Effector CD8-positive, alpha-beta T cell (primary cell): ENCODE measurements at places on chromosomes 5 and 9.

DNA sequence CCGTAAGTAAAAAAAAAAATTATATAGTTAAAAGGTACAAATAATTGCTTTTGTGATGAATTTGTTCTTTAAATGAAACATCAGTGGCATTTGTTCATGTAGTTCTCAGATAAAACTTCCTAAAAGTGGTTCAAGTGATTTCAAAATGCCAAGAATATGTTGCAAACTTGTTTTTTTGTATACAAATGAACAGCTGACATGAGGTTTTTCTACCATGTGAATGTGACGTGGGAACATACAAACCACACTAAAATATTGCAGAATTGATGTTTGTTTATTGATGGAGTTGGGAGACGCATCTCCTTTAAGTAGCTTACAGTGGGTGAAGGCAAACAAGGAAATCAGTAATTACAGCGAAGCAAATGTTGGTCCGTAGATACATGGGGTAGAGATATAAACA is 16.9 kb downstream of the BASP1 start:
- DNase-seq, result no peak

- no peak for DNase-seq
Measured at GRCh38 chr5:169390265-169390664, 89.3 kb upstream of the SLIT3 start.

- no peak for DNase-seq
Measured at GRCh38 chr5:543755-544674, 19.8 kb upstream of the SLC9A3 start.

DNA sequence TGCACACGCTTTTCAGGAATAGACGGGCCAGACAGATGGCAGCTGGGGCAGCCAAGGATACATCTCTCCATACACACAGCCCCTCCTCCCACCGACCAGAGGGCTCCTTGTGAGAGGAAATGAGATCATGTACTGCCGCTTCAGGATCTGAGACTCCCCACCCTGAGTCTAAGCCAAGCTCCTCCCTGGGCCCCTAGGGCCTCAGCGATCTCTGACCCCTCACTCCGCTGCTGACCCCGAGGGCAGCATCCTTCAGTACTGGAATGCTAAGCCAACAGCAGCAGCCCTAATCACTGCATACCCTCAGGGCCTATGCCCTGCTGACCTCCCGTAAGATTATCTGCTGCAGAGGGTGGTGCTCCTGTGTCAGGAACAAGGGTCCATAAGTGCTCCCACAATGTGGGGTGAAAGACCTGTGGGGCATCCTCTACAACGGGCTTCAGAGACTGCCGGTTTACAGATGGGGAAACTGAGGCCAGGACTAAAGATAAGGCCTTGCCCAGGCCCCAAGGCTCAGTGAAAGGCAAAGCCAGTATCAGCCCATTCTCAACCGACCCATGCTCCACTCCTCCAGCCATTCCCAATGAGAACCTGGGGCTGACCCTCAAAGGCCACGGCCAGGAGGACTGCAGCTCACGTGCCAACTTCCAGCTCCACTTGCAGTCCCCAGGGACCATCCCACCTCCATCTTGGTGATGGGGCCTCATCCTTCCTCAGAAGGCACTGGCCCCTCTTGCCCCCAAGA is 37.5 kb downstream of the BICD2 start:
- no peak for DNase-seq

DNA sequence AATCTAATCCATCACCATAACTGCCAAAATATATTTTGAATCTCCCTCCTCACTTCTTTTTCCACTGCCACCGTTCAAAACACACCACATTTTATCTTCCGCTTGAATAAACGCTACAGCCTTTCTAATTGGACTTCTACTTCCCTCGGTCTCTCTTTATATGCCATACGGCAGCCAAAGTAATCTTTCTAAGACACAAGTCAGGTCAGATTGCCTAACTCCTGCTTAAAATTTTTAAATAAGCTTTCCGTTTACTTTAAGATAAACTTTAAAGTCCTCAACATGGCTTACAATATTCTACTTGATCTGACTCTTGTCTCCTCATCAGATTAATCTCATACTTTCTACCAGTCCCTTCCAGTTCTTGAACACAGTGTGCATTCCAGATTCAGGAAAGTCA is 9.7 kb downstream of the AFF4 start:
- DNase-seq, result no peak

DNA sequence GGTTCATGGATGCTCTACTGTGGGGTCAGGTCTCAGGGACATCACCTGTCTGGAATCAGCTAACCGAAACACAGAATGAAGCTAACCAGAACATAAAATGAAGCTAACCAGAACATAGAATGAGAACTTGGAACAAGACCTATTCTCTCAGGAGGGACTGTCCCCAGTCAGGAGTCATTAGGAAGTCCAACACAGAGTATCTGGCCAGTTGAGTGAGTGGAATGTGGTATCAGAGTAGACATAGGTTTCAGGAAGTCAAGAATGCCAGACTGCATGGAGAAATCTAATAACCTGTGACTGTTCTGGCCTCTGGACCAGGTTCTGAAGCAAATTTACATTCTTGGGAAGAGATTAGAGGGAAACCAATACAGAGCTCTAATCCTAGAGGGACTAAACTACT is 609.6 kb downstream of the PRELID2 start:
- no peak for DNase-seq

GRCh38 chr5:173457482-173457881 is 129.3 kb upstream of the STC2 start:
- no peak for DNase-seq

- DNase-seq, result no peak
Measured at GRCh38 chr9:11158063-11158462, 545.3 kb upstream of the PTPRD start.
